Stimulated activated CD4-positive, alpha-beta T cell treated with anti-CD3 and anti-CD28 coated beads, Interleukin-1b, Interleukin-23, amount 100 ng/mL, for 1 hour (primary cell): ENCODE measurements at places on chromosomes 2 and 18.

DNA sequence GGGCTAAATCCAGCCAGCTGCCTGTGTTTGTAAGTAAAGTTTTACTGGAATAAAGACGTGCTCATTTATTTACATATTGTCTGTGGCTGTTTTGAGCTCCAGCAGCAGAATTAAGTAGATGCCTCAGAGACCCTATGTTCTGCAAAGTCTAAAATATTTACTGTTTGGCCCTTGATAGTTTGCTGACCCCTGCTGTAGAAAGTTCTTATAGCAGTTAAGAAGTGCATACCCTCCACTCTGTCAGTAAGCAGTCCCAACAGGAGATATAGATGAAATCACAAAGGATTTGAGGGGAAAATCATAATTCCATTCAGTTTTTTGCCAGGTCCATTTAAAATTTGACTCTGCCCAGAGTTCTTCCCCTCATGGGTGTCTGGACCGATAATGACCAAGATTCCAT, 50.1 kb upstream of the ITM2C start:
- DNase-seq = no peak

GRCh38 chr18:3967359-3968180, 487.5 kb downstream of the DLGAP1 start:
- DNase-seq = no peak

DNA sequence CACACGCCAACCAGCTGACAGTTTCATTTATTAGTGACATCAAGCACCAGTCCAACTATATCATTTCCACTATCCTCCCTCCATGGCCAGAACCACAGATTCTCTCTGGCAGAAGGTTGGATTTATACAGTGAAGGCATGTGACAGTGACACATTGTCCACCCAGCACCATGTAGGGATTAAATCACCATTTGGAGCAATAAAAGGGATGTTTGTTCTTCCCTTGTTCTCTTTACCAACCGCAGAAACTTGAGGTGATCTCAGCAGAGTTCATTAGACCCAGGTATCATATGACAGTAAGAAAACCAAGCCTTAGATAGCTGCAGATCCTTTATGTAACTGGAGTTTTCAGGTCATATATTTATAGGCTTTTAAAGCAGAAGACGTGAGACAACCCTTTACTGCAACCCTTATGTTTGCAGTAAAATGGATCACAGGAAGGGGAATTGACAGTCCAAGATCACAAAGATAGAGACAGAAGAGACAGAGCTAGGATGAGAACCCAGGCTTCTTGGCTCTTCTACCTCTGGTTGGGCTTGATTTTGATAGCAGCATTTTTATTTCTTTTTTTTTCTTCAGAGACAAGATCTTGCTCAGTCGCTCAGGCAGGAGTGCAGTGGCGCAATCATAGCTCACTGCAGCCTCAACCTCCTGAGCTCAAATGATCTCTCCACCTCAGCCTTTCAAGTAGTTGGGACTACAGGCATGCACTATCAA, 80.1 kb downstream of the XDH start:
- no peak for DNase-seq

DNA sequence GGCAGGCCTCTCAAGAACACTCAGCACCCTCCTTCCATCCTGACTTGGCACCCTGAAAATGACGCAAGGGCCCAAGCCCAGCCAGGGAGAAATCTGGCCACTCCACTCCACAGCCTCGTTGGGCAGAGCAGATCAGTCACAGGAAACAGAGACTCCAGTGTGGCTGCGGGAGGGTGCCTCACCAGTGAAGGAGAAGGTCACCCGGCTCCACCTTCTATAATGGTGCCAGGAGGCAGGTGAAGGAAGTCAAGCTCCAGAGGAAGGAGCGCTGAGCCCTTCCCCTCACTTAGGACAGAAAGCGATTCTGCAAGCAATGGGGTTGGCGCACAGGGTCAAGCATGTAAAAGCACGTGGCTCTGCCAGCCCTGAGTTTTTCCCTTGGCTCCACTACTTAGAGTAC, 35.3 kb downstream of the CRACDL start:
- DNase-seq = no peak

GRCh38 chr2:223725494-223725893, 111.9 kb downstream of the AP1S3 start:
- DNase-seq = no peak

GRCh38 chr2:48399828-48400552, 130.0 kb upstream of the STON1 start:
- DNase-seq = no peak

DNA sequence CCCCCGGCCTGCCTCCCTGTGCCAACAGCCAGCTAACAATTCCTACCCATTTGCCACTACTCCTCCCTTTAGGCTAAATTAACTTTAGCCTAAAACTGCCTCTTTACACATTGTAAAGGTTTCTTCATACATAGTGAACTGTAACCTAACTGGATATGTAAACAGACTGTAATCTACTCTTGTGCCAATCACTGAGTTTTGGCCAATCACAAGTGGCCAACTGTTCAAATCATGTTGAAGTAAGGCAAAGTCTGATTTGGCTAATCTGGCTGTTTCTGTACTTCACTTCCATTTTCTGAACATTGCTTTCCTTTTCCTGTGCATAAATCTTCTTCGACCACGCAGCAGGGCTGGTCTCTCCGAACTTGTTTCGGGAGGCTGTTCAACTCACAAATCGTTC, 103.6 kb upstream of the LYPD6 start:
- no peak for DNase-seq

GRCh38 chr2:240990726-240991377, 7.6 kb upstream of the SNED1 start:
- no peak for DNase-seq
